ENCODE measurements at places on chromosomes 1 and 21.
A peak's percentile ranks its signal among the peaks of the same experiment; 100 is the strongest.

GRCh38 chr1:248839168-248839555 lies 1.1 kb downstream of the ZNF672 start:
- no peak for DNase-seq

- no peak for DNase-seq
These were observed 91.2 kb upstream of the SLC45A1 start for GRCh38 chr1:8226747-8227146.

DNA sequence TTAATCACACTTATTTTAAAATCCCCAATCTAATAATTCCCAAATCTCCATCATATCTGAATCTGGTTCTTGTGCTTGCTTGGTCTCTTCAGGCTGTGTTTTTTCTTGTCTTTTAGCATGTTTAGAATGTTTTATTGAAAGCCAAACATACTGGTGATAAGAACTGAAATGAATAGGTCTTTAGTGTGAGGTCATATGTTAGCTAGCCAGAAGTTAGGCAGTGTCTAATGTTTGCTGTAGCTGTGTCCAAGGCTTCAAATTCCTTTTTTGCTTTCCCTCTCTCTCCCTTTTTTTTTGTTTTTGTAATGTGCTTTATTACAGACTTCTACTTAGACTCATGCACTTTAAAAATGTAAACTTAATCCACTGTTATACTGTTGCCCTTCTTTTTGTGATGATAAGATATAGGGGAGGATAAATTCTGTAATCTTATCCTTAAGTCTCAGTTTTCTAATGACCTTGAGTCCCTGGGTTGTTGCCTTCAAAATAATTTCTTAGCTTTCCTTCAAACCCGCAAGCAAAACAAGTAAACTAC lies 725.1 kb downstream of the BRINP3 start:
- no peak for DNase-seq

DNA sequence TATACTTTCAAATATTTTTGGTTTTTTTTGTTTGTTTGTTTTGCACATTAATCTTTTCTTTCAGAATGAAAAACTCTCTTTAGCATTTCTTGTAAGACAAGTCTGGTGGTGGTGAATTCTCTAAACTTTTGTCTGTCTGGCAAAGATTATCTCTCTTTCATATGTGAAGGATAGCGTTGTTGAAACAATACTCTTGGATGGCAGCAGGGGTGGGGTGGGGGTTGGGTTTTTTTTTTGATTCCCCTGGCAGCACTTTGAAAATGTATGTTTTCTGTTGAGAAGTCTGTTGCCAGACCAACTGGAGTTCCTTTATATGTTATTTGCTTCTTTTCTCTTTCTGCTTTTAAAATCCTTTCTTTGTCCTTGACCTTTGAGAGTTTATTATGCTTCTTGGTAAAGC lies 160.2 kb downstream of the VAV3 start:
- DNase-seq = no peak

GRCh38 chr1:188584119-188584518 lies 1755.4 kb downstream of the PLA2G4A start:
- no peak for DNase-seq

- DNase-seq = no peak
These were observed 54.1 kb upstream of the LYST start for GRCh38 chr1:235920596-235921375.

- DNase-seq = peak; percentile 73
These were observed 33.5 kb upstream of the ITPKB start for GRCh38 chr1:226772446-226773139.

GRCh38 chr1:229434005-229434640 lies at the start of gene ACTA1:
ACTA1 (minus strand) TSS chr1:229434094; CDS start chr1:229433115, 979 bp downstream.
- DNase-seq = no peak

DNA sequence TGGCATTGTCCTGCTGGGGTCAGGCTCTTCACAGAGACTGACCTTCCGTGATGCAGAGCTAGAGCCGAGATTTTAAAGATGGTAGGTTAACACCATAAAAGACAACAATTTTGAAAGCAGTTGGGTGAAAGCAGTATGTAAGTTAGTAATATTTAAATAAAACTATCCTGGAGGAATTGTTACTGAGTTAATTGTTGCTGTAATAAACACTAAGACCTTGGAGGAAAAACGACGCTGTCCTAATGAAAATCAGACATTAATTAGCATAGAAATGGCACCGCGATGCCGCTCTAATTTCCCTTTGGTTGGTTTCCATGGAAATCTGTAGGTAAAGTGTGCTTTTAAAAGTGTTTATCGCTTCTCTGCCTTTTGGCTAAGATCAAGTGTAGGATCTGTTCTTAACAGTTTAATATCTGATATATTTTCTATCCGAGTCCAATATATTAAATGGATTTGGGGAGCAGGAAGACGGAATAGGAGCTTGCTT lies 745 bp upstream of the ANP32E start:
- DNase-seq = no peak

GRCh38 chr1:180213401-180214170 lies 16.5 kb upstream of the LHX4 start:
- peak; percentile 72 for DNase-seq

DNA sequence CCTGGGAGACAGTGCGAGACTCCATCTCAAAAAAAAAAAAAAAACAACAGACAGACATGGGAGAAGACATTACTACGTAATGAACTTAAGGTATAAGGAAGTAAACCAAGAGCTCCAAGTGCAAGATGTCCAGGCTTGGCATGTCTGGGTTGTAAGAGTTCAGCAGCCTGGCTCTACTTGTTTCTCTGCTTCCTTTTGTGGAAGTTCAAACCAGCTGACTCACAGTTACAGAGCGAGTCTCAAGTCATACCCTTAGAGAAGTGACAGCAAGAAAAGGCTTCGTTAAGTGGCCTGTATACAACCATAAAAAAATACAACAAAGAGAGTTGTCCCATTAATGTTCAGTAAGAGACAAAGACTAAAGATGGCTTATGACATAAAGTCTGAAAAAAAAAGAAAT lies 1.3 kb downstream of the RIT1 start:
- no peak for DNase-seq

DNA sequence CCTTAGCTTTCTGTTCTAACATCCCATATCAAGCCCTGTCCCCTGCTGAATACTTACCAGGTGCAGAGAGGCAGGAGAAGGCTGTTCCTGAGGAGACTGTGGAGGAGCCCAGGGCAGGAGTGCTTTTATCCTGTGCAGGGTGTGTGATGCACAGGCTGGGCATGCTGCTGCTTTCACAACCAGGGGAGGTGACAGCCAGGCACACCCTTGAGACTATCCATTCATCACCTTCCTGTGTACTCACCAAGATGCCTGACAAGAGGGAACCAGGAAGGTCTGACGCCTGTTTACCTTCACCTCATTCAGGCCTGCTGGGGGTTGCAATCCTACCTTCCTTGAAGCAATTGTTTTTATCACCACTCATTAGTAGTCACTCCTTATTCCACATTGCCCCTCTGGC lies at the start of gene LCE3E:
Gene LCE3E, minus strand, starts transcription at position 100 of the 400 bp plus-strand sequence. CDS start 572 bp downstream, outside the sequence.
- no peak for DNase-seq

DNA sequence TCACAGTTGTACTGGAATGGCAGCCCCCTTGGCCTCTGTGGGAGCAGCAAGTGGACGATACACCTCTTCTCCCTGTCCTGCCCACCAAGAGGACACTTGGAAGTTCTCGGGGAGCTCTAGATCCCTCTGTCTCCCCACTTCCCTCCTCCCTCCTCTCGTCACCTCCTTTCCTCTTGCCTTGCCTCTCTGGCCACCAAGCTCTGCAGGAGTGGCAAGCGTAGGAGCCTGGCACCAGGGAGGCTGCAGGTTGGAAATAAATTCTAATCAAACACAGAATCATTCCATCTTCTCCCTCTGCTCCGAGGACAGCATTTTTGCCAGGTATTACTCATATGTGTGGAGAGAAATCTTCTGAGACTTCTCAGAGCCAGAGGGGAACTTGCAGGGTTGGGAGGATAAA lies 20.8 kb downstream of the CAMK2N1 start:
- DNase-seq = no peak

- no peak for DNase-seq
These were observed 148.1 kb downstream of the RGS7 start for GRCh38 chr1:241208910-241209379.

- no peak for DNase-seq
These were observed 14.9 kb upstream of the ZNF678 start for GRCh38 chr1:227548448-227548847.

DNA sequence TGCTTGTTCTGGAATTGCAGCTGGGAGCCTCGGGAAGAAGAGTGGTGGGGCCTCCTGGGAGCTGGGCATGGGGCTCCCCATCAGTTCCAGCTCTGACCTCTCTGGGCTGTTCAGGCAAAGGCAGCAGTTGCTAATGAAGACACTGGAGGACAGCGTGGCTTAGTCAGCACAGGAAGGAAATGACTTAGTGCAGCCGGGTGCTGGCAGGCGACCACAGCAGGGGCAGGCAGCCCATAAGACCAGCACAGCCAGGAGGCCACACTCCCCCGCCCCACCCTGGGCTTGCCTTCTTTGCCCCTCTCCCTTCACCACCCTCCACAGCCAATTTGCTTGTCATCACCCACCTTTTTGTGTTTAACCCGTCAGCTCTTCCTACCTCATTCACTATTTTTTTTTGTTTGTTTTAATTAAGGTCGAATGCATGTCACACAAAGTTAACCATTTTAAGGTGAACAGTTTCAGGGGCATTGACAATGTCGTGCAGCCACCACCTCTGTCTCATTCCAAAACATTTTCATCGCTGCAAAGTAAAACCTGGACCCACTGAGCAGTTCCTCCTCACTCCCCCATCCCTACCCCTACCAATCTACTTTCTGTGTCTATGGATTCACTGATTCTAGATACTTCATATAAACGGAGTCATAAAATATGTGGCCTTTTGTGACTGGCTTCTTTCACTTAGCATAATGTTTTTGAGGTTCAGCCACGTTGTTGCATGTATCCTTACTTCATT lies 10.9 kb downstream of the OLIG2 start:
- DNase-seq = peak; percentile 30

GRCh38 chr1:109184687-109185086 lies 29.0 kb upstream of the SARS1 start:
- DNase-seq = no peak

DNA sequence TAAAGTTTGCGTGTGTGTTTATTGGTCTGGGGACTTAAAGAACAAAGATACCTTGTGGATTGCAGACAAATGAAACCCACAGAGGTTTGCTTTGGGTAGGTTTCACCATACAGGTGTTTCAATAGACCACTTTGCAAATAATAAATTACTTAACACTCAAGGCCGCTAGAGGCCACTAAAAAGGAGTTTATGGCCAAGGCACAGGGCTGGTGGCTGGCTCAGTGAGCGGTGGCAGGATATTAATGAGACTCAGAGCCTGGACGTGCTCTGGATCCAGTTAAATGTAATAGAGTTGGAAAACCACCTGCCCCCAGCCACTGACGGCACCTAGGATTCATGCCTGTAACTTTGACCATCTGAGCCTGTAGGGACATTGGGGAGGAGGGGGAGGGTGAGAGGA lies 44.5 kb downstream of the LRRC38 start:
- DNase-seq = peak; percentile 19

DNA sequence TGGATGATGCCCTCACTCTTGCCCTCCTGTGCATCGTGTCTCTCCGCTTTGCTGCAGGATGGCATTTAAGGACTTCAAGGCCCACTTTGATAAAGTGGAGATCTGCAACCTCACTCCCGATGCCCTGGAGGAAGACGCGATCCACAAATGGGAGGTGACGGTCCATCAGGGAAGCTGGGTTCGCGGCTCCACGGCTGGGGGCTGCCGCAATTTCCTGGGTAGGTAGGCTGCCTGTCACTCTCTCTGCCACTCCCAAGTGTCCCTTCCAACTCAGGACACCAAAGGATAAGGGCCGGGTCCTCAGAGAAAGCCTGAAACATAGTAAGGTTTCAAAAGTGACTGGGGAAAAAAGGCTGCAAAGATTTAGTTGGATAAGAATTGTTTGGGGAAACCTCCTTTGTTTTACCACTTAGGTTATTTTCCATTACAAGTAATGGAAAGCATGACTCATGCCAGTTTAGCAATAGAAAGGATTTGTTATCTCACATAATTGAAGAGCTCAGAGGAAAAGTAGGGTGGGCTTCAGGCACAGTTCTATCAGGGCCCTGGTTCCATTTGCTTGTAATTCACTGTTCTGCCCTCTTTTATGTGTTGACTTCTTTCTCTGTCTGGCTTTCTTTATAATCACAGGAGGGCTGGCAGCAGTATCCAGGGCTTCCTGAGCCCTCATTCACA lies 31.9 kb downstream of the CAPN9 start:
- DNase-seq = no peak

GRCh38 chr1:44367944-44368343 lies 12.9 kb upstream of the ERI3 start:
- DNase-seq = no peak

DNA sequence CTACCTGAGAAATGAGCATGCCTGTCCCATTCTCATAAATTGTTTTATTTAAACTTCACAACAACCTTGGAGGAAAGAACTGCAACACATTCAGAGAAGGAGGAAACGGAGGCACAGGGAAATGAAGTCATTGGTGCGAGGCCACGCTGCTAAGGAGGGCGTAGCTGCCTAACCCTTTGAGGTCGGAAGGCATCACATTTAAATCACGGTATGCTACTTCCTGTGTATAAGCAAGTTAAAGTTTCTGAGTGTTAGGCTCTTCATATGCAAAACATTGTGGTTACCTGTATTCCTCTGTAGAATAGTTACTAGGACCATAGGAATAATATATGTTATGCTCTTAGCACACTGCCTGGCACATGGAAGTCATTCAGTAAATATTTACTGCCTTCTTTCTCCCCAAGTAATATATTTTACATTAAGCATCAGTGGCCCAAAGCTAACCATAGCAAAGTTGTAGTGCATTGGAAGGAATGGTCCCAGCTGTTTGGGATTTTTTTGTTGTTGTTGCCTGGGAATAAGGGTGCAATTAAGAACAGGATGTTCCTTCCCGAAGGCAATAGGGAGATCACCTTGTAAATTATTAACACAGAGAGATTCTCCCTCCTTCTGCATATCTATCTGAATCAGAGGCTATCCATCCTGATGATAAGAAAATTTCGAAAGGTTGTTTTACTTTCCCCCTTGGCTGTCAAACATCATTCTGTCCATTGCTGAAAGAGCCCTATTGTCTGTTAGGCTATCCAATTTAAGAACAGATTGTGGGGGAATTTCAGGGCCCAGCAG lies 192.2 kb upstream of the C8B start:
- DNase-seq = no peak

DNA sequence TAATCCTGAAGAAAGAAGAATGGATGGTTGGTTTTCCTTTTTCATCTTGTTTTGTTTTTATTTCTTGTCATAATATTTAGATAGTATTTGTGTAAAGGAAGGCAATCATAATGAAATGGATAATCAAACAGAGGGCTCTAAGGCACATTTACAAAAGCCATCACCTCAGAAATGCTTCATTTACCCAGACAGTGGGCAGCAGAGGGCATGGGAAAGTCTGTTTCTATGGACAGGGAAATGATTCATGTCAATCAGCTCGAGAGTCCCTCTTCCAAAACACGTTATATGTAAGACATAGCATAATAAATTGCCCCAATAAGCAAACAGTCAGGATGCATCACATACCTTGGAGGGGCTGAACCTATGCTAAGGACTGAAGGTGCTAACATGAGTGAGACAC lies 426.1 kb downstream of the PLPP3 start:
- no peak for DNase-seq

All from GM12865 (cell line).